Stimulated activated CD4-positive, alpha-beta T cell treated with anti-CD3 and anti-CD28 coated beads, TNF-alpha, amount 100 ng/mL, for 1 hour (primary cell): ENCODE measurements at places on chromosomes 13 and 19.

DNA sequence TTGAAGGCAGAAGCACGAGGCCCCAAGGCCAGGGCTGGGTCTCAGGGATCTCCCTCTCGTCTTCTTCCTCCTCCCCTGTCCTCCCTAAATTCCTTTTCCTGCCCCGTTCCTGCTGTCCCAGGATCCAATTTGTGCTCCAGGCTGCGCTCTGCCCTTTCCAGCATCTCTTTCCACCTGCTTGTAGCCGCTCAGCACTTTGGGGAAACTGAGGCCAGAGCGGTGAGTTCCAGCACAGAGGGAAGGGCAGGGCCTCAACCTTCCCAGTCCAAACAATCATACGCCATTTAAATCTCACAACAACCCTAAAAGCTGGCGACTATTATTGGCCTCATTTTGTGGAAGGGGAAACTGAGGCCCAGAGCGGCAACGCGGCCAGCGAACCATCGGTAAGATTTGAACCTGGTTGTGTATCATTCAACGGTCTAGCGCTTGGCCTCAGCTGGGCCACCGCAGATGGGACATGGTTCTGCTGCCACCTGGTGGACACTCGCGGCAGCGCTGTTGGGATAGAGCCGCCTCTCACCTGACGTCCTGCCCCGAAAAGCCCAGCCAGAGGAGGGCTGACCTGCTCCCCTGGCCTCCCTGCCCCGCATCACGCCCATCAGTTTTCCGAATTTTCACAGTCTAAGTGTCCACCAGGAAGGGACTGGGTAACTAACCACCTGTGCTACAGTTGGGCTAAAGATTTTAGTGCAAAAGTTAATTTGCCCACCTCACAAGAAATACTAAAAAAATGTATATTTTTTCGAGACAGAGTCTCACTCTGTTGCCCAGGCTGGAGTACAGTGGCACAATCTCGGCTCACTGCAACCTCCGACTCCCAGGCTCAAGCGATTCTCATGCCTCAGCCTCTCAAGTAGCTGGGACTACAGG is 4.2 kb upstream of the RPL18A start:
- peak; percentile 84 for DNase-seq

DNA sequence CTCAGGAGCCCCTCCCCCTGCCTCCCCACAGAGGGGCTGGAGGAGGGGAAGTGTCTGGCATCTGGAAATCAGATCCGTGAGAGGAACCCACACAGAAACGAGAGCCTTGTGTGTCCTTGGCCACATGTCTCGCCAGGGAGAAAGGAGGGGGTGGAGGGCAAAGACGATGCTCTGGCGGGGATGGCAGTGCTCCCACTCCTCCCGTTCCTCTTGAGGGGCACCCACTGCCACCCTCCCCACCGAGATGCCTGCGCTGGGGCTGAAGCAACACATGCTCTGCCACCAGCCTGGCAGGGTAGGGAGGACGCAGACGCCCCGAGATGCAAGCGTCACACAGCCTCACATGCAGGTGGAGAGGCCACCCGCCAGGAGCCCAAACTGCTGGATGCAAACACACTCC is 2.8 kb downstream of the ADGRL1 start:
- DNase-seq, result no peak

- DNase-seq, result no peak
These were observed 16.8 kb downstream of the POLR1D start for GRCh38 chr13:27638521-27638920.

DNA sequence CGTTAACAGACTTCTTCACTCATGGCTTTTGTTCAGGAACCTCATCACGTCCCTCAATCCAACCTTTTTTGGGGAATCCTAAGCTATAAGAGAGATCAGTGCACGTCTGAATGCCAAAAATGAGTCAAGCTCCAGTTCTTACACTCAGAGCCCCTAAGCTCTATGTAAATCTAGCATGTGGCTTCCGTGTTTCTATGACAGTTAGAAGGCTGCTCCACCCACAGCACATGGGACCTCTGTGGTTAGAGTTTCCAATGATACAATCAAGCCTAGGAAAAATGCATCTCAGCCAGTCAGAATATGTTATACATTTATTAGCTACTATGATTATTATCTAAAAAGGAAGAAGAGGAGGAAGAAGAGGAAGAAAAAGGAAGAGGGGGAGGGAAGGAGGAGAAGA is 135.9 kb downstream of the ENOX1 start:
- DNase-seq, result no peak

- no peak for DNase-seq
These were observed 3.7 kb downstream of the PRKACA start for GRCh38 chr19:14113762-14114414.

- DNase-seq, result no peak
These were observed 14.6 kb upstream of the TMEM255B start for GRCh38 chr13:113744197-113745000.

DNA sequence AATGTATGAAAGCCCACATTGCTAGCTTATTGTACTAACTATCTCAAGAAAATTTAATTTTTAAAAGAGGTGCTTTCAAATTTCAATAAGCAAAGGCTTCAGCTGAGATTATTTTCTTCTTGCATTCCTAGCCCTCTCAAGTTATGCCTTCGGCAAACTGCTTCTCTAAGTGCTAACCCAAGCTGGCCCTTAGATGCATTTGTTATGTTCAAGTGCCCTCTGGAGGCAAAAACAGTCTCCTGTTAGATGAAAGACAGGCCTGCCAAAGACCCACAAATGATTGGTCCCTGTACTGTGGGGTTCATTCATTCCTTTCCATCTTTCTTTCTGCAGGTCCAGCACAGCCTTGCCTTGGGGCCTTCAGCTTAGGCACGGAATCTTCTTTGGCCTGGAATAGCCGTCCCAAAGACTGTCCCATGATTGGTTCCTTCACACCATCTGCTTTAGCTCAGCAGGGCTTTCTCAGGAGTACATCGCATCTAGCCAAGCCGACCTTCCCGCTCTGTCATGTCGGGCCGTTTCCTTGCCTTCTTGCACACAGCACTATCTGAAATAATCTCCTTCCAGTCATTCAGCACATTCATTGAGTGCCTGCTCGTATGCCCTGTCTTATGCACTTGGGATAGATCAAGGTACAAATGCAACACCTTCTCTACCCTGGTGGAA is 26.4 kb upstream of the TPTE2 start:
- no peak for DNase-seq

DNA sequence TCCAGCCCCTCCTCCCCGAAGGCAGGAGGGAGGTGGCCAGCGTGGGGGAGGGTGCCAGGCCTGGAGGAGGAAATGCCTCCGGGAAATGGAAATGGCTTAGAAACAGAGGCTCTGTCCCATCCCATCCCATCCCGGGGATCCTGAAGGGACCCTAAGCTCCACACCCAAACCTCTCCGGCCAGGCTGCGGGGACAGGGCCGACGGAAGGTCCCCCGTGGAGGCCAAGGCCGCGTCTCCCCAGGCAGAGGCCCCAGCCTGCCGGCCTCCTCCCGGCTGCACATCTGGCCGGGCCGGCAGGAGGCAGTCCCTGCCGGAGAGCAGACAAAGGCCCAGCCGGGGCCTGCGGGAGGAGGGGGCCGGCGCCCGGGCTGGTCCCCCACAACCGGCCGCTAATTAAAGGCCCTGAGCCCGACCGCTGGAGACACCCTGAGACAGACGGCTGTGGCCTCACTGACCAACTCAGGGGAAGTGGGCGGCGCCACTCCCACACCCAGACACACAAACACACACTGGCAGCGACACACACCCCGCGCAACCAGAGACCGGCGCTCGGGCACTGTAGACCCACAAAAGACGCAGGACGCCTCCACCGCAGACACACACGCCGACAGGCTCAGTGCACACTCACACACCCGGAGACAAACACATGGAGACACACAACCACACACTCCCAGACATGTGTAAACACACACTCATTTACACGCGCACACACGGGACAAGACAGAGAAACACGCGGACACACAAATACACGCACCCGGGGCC is 1.1 kb downstream of the ADAMTS10 start:
- no peak for DNase-seq
